ENCODE measurements at places on chromosomes 3 and 15.

- no peak for DNase-seq
Measured at GRCh38 chr3:59831394-59831793, 781.6 kb upstream of the CFAP20DC start.

GRCh38 chr3:169337500-169338078 lies 325.9 kb downstream of the MECOM start:
- DNase-seq, result no peak

DNA sequence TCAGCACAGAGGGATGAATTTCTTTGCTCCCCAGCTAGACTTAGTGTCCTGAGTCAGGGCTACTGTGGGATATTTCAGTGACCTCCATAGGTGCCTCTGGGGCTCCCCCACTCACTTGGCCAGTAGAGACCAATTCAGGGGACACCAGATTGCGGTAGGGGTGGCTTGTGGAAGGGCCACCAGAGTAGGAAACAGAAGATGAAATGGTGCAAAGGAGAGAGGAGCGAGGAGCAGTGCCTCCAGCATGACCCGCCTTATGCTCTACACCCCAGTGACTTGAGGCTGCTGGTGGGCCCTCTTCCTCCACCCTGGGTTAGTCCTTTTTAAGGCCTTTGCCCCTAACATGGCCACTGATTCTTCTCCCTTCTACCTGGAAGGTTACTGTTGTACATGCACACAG lies 2.5 kb downstream of the AEN start:
- no peak for DNase-seq

DNA sequence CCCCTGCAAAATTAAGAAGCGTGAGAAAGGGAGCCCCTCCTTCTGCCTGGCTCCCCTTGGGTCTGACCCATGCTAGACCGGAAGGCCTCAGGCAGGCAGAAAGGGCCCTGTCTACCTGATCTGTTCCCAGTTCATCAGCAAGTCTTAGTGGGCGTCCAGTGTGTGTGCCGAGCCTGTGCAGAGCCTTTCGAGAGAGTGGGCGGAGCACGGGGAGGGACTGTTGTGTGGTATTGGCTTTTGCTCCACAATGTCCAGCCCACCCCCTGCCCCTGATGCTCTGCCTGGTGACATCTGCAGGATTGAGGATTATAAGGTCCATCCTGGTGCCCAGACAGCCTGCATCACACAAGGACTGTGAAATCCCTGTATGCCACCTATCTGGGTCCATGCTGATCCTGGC lies 82.9 kb downstream of the CHDH start:
- no peak for DNase-seq

- no peak for DNase-seq
Measured at GRCh38 chr3:160140756-160141155, 84.5 kb upstream of the C3orf80 start.

- peak; percentile 80 for DNase-seq
Measured at GRCh38 chr15:24919446-24919845, 35.3 kb upstream of the SNRPN start.

DNA sequence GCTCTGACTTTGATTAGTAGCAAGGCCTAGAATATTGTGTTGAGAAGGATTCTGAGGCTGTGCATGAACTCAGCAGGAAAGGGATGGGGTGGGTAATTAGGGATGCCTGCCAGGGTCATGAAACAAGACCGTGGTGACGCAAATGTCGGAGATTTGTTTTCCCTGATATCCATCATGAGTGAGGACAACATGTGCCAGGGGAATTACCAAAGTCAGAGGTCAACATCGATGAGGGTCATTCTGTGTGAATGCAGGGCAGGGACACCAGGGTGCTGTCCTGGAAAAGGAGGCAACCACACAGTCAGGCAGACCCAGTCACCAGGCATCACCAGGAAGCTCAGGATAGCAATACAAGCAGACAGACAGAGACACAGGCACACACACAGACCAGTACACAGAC lies 52.2 kb downstream of the SLCO2A1 start:
- no peak for DNase-seq

DNA sequence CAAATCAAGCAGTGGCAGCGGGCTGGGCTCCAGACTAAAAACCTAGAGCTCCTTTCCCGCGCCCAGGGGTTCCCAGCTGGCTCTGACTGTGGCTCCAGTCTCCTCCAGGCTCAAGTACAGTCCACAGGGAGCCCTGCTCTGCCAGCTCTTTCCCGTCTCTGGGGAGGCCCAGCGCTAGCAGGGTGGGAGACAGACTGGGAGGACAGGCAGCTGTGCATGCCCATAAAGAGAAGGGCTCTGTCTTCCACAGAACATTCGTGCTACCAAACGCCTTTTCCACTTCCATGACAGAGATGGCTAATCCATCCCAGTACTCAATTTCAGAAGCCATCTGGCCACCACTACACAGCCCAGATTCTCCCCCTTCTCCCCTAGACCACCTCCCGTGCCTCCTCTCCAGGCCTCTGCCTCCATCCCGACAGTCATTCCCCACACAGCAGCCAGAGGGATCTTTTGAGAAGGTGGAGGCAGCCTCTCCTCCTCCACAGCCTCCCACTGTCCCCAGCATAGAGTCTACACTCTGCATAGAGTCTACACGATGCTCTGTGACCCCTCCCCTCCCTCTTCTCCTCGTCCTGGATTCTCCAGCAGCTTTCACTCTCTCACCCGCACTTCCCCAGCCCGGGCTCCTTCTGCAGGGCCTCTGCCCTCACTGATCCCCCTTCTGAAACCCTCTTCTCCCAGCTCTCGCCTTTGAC lies 6.8 kb upstream of the DUSP7 start:
- no peak for DNase-seq

DNA sequence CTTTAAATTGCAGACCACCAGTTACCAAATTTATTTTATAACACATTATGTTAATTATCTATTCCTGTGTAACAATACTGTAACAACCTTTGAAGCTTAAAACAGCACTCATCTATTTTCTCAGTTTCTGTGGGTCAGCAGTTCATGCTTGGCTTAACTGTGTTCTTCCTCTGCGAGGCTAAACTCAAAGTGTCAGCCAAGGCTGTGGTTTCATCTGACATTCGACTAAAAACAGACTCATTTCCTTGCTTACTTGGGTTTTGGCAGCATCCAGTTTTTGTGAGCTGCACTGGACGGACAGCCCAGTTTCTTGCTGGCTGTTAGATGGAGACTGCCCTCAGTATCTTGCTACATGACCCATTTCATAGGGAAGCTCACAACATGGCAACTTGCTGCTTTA lies 247.3 kb upstream of the KCNH8 start:
- DNase-seq, result no peak

GRCh38 chr3:23885210-23885609 lies 31.6 kb downstream of the NKIRAS1 start:
- no peak for DNase-seq

GRCh38 chr15:98009971-98010370 lies 49.5 kb downstream of the ARRDC4 start:
- DNase-seq, result no peak

DNA sequence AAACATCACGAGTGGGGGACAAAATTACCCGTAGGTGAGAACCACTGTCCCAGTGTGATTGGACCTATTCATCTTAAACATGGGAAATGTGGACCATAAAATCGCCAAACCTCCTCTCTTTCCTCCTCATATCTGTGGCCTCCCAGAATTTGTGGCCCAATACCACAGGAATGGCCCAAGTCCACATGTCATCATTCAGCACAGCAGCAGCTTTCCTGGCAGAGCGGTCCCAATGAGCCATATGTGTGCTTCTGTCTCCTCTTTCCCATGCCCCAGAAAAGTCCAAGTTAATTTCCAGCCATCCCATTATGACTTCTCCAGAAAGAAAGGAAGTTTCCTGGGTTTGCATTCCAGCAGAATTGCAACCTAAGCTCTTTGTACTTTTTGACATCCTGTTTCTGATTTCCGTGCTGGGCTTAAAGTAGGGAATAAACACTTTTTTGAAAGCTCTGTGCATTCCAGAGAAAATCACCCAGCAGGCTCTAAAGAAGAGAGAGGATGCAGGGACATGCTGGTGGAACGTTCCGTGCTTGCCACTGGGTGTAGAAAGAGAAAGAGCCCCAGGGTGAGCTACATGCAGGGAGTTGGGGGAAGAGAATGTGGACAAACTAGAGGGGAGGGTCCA lies 259.4 kb upstream of the PROK2 start:
- DNase-seq, result no peak
